ENCODE measurements at places on chromosomes 4 and X.
A peak's percentile ranks its signal among the peaks of the same experiment; 100 is the strongest.

DNA sequence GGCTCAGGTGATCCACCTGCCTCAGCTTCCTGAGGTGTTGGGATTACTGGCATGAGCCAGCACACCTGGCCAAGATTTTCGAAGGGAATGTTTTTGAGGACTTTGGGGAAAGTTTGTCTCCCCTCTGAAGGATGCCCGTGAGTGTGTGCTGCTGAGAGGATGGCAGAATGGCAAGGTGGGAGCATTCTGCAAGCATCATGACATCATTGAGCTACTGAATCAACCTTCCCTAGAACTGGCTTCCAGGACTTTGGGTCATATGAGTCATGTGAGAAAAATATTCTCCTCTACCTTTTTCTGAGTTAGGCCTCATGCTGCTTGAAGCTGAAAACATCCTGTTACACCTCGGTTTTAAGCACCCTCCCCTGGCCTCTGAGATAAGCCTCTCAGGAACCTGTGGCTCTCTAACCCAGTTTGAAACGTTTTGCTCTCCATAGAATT is 31.0 kb downstream of the TMEM131L start:
- peak; percentile 17 for DNase-seq

- DNase-seq: no peak
These were observed 81.8 kb upstream of the NDP start for GRCh38 chrX:44054863-44055601.

GRCh38 chrX:131828482-131828881 is 194.6 kb upstream of the STK26 start:
- no peak for DNase-seq

GRCh38 chr4:39609454-39609931 is 29.2 kb downstream of the SMIM14 start:
- DNase-seq: peak; percentile 77

GRCh38 chrX:100404851-100405250 is 5.2 kb downstream of the PCDH19 start:
- no peak for DNase-seq

- no peak for DNase-seq
These were observed 278.9 kb upstream of the GIMD1 start for GRCh38 chr4:106647451-106647850.

- no peak for DNase-seq
These were observed 109.0 kb upstream of the ATOH1 start for GRCh38 chr4:93719552-93719951.

DNA sequence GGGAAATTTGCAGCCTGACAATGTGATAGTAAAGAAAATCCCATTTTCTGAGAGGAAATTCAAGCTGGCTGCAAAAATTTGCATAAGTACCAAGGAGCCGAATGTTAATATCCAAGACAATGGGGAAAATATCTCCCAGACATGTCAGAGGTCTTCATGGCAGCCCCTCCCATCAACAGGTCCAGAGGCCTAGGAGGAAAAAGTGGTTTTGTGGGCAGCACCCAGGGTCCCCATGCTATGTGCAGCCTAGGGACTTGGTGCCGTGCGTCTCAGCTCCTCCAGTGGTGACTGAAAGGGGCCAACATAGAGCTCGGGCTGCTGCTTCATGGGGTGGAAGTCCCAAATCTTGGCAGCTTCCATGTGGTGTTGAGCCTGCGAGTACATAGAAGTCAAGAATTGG is 6.3 kb upstream of the UGDH start:
- no peak for DNase-seq

- DNase-seq: no peak
These were observed 4.9 kb upstream of the NAF1 start for GRCh38 chr4:163171590-163171989.

DNA sequence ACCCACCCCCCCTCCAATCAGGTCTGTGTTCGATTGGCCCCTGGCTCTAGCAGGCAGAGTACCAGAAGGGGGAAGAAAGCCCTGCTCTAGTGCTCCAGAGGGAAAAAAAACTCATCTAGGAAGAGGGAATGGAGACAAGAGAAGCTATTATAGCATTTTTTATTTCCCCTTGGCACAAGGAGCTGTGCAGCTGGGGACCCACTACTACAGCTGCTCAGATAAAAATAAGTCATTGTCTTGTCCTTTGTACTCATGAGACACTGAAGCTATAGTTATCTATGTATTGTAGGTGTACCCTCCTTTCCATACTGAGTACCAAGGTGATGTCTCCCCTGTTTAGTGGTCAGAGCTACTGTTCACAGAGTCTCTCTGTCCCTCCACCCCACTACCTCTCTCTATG is 14.3 kb downstream of the CCDC160 start:
- DNase-seq: no peak

DNA sequence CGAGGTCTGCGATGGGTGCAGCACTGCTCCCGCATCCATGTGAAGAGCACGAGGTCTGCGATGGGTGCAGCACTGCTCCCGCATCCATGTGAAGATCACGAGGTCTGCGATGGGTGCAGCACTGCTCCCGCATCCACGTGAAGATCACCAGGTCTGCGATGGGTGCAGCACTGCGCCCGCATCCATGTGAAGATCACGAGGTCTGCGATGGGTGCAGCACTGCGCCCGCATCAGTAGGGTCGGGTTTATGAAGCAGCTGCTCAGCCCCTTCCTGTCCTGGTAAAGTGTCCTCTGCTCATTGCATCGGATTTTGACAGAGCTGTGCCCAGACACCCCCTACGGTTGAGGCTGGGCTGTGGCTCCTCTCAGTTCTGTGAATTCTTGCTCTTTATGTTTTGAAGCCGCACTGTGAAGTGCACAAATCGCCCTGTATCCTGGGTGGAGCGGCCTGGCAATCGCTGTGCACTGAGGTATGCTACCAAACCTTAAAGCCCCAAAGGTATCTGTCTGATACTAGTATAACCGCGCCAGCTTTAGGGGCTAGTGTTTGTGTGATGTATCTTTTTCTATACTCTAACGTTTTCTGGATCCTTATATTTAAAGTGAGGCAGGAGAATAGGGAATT is 98.7 kb downstream of the CPZ start:
- no peak for DNase-seq

- DNase-seq: peak; percentile 81
These were observed 5.8 kb upstream of the CDKN2AIP start for GRCh38 chr4:183438458-183439113.

- no peak for DNase-seq
These were observed 74.0 kb upstream of the GC start for GRCh38 chr4:71857713-71858451.

GRCh38 chr4:79597266-79597665 is 189.2 kb upstream of the GK2 start:
- no peak for DNase-seq

DNA sequence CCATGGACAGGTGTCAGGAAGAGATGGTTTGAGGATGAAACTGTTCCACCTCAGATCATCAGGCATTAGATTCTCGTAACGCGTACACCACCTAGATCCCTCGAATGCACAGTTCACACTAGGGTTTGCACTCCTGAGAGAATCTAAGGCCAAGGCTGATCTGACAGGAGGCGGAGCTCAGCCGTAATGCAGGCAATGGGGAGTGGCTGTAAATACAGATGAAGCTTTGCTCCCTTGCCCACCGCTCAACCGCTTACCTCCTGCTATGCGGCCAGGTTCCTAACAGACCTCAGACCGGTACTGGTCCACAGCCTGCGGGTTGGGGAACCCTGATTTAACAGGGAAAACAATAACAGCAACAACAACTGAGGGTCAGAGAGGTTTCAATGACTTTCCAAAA is 2.0 kb upstream of the TEC start:
- DNase-seq: no peak

- DNase-seq: no peak
These were observed 23.5 kb downstream of the UVSSA start for GRCh38 chr4:1370321-1371124.

DNA sequence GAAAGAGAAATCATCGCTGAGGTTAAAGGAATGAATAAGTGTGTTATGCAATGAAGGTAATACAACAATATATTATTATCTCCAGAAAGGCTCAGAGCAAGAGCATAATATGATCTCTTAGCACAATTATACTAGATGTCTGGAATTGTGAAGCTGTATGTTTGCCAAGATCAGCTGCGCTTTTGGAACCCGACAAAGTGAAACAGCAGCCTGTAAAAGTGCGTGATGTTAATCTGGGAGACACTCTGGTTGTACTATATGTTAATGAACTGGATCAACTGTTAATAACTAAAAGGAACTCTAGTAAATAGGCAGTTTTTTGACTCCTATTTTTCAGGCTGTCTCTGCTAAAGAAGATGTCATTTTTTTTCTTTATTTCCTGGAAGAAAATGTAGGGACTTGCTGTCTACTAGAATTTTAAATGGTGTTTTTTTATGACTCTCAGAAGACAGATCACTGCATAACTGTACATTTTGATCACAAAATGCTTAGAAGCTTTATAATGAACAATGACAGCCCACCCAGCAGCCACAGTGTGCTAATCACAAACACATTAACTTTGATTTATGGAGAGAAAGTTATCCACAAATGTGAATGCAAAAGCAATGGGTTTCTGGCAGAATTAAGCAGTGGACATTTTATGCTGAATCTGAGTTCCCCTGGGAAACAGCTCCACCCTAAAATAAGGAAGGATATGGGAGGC is 50.2 kb downstream of the UGT2B28 start:
- DNase-seq: no peak

DNA sequence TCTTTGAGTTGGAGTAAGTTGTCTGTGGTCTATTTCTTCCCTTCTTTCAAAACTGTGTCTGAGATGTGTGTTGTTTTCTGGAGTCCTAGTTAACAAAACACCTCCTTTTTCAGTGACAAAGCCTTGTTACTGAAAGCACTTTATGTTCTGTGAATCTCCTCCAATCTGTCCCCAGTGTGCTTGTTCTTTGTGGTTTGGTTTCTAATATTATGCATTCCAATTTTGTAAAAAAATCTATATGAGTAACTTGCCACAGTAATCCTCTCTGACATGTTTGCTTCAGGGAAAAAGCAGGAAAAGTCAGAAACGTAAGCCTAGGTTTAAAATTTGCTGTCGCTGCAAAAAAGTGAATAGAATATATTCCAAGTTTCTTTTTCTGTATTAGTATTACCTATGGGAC is 12.4 kb downstream of the PRRG1 start:
- no peak for DNase-seq

GRCh38 chr4:86619656-86620055 is 25.5 kb downstream of the PTPN13 start:
- DNase-seq: no peak

GRCh38 chr4:7044137-7044930 is 1.2 kb downstream of the TADA2B start:
- no peak for DNase-seq

- no peak for DNase-seq
These were observed 66.3 kb downstream of the WWC2 start for GRCh38 chr4:183165376-183165775.

DNA sequence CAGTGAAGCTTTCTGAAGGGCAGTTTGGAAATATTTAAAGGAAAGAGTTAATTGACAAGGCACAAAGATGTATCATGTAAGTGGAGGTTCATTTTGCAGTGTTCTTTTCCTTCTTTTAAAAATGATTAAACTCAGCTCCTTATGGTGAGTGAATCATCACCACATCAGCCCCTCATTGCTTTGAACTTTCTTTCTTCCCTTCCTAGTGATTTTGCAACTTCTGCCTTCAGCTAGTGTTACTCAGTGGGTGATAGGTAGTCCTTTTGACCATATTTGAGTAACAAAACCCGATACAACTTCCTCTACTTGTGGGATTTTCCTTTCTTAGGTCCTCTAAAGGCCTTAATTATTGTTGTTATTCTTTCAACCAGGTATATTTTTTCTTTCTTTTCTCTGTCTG is 8.2 kb downstream of the ZCCHC4 start:
- peak; percentile 74 for DNase-seq

GRCh38 chr4:169410839-169411770 is 140.3 kb upstream of the SH3RF1 start:
- no peak for DNase-seq

DNA sequence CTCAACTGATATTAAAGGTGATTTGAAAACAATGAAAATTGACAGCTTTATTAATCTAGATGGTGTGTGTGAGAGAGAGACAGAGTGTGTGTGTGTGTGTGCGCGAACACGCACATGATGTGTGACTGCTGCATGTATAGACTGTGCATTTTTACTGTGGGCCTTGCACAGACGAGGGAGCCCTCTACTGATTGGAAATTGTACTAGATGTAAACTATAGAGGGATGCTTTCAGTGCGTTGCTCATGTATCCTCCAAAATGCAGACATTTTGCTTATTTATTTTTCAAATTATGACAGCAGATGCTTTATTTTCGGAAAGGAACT is 168.4 kb upstream of the GK2 start:
- no peak for DNase-seq

DNA sequence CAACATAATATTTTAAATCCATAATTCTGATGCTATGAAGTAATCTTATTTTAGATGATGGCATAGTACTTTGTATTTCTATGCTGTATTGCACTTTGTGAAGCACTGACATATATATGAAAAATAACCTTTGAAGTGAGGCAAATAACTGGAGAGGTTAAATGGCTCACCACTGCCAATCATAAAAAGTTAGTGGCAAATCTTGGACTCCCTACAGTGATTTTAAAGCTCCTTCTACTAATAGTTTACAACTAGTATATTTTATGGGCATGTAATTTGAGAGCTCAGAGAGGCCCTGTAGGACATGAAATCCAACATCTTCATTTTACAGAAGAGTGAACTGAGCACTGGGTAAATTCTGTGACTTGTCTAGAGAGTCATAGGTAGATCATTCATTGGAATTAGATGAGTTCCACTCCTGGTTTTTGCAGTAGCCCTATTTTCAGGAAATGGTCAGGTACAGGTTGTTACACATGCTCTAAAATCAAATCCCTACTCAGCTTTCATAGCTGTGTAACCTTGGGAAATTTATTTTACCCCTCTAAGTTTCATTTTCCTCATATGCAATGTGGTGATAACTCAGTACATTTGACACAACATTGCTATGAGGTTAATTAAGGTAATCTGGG is 804 bp upstream of the GC start:
- no peak for DNase-seq

GRCh38 chr4:93312299-93312698 is 516.3 kb upstream of the ATOH1 start:
- DNase-seq: no peak

DNA sequence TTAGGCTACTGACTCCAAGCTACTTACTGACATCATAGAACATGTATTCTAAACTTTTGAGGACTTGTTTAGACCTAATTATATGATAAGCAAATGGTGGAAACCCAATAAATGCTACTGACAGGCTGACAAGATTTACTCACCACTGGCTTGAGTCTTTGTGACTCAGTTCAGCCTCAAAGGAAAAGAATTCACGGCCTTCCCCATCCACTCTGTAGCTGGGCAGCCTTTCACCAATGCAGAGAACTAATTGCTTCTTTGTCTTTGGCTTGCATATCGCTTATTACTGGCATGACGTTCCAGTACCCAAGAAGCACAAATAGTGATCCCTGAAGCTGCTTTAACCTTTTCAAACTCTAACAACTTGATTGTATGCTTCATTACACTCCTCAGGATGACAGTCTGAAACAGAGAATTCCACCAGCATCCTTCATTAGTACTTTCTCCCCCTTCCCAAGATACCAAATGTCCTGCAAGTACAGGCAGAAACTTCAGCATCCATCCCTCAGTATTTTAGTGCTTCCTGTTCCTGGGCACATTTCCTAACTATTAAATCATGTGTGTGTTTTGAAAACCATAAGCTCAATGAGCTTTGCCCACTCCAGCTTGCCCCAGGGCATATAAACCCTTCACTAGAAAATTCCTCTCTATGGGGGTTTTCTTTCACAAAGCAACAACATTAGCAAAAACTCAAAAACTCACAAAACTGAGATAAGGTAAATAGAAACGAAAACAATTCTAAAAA is 298.1 kb upstream of the SLC7A11 start:
- no peak for DNase-seq
